Smooth muscle cell of trachea (primary cell): ENCODE measurements at places on chromosomes 6 and 20. TPM values are rescaled to one million over a fixed set of nuclear protein-coding genes. Genes with fewer than 3 reads are reported as not detected.

The NOX3 gene
- not detected in 2 replicates for total RNA-seq

The GPR63 gene
- total RNA-seq = 0.29 and 0.99 TPM in 2 replicates

The TINAG gene
- total RNA-seq = 0.58 TPM in 1 of 2 replicates, not detected in the other

The PNLDC1 gene
- total RNA-seq = not detected in 2 replicates

The GCNT2 gene
- total RNA-seq = 0.99 and 1.3 TPM in 2 replicates

The C6orf132 gene
- total RNA-seq = 0.29 and 0.99 TPM in 2 replicates

The OPRL1 gene
- 1.9 and 5.8 TPM in 2 replicates for total RNA-seq

The WFDC5 gene
- not detected in 2 replicates for total RNA-seq

The TNNC2 gene
- total RNA-seq = 1.0 and 2.2 TPM in 2 replicates

The SEC63 gene
- 27.0 and 33.3 TPM in 2 replicates for total RNA-seq

The TSHZ2 gene
- total RNA-seq = 0.33 and 0.44 TPM in 2 replicates
